ENCODE measurements at places on chromosomes 16 and 17.

DNA sequence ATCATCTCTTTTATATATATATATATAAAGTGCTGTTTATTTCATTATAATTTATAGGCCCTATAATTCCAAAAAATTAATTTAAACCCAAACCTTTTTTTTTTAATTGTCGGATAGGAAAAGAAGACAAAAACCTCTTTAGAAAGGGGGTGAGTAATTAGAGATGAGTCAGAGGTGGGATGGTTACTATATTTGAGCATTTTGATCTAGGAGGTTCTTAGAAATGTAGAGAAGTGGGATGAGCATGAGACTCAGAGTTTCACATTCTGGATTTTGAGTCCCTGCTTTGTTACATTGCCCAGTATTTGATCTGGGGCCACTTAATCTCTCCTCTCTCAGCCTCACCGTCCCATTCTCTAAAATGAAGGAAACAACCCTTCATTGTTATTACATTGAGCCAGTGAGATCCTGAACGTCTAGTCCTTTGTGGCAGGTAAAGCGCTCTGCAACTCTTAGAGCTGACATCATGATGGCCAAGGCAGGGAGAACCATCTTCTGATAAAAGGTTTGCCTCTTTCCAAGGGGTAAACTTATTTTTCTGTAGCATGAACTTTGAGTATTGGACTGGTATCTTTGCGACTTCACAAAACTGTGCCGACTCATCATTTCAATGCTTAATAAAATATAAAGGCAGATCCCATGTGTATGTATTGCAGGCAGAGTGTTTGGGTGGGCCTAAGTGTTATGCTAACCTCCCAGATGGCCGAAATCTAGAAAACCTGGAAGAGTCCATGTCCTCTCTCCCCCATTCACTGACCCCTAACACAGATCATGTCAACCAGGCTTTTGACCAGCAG lies 21.3 kb downstream of the HS3ST3B1 start:
- DNase-seq = no peak

DNA sequence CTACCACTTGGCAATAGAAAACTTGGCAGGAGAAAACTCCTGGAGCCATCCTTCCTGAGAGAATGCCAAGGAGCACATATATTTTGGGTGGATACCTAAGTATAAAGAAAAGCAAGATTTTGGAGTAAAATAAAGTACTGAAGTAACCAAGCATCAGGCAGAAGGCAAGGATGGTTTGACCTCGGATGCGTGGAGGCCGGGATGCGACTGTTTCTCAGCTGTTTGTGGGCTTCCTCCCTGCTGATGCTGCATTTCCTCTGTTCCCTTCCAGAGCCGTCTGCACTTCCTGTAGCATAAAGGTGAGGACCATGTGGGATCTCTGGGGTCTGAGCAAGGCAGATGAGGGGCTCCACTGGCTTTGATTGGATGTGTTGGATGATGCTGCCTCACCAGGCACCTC lies 5.5 kb upstream of the TCF25 start:
- DNase-seq = no peak

GRCh38 chr17:19510903-19511302 lies 22.8 kb upstream of the SLC47A1 start:
- no peak for DNase-seq

- no peak for DNase-seq
These were observed 78.6 kb downstream of the MYH13 start for GRCh38 chr17:10294180-10294579.

DNA sequence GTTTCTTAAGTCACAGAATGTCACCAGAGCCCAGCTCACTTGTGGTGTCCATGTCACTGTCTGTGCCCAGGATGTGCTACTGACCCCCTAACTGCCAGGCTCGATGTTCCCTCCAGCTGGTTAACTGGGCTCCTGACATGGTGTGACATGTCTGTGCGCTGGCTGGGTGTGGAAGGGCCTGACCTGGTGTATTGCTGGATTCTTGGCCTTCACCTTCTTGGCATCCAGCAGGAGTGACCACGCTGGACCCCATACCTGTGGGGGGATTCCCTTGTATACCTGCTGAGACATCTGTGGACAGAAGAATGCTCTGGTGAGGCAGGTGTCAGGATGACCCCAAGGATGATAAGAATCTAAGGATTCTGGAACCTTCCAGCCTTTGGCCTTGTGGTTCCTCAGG lies 1690.1 kb downstream of the TP53TG3F start:
- no peak for DNase-seq

- DNase-seq = no peak
These were observed 152.0 kb upstream of the CDC42EP4 start for GRCh38 chr17:73463821-73464220.

DNA sequence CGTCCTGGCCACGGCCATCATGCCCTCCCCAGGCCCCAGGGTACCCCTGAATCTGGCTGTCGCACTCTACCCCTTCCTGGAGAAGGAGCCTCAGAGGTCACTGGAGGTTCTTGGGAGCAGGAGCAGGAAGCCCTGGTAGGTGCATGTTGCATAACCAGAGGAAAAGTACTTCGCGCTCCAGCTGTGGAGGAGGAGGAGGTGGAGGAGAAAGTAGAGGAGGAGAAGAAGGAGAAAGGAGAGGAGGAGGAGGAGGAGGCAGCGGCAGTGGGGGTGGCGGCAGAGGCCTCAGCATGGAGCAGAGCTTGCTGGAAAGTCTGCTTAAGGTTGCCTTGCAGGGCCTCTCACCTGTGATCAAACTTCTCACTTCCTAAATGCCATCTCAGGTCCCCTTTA lies 61.8 kb downstream of the BAIAP2 start:
- no peak for DNase-seq

- DNase-seq = no peak
These were observed 19.2 kb downstream of the DCUN1D3 start for GRCh38 chr16:20880867-20881502.

DNA sequence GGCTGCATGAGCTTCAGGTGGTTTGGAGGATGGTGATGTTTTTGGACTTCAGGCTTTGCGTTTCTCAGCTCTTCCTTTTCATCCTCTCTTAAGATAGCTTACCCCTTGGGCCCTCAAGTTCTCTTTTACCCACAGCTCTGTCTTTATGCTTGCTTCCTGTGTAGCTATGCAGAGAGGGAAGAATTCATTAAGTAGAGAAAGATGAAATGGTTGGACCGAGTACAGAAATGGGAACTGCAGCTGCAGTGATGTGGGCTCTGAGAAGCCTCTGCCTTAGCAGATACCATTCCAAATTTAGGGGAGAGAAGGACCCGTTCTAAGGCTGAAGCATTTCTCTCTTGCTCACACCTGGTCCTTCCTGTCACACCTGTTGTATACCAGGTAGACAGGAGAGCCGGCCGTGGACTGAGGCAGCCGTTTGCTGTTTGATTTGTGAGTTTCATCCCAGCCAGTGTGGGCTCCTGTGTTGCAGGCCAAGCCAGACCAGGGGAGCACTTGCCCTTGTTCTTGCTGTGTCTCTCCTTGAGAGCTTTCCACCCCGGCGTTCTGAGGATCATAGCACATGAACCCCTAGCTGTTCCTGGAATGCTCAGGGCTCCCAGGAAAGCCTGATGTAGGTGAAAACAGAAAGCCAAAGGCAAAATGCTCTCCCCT lies 392.7 kb downstream of the CPPED1 start:
- no peak for DNase-seq

Data from stimulated activated CD4-positive, alpha-beta T cell treated with anti-CD3 and anti-CD28 coated beads, Interleukin-1b, Interleukin-23, amount 100 ng/mL, for 1 hour (primary cell).